ENCODE measurements at places on chromosomes 1 and 21. TPM values are rescaled to one million over a fixed set of nuclear protein-coding genes. Genes with fewer than 3 reads are reported as not detected.

- DNase-seq, result peak; percentile 45
Measured at GRCh38 chr1:115142616-115143015, 53.3 kb upstream of the TSPAN2 start.

DNA sequence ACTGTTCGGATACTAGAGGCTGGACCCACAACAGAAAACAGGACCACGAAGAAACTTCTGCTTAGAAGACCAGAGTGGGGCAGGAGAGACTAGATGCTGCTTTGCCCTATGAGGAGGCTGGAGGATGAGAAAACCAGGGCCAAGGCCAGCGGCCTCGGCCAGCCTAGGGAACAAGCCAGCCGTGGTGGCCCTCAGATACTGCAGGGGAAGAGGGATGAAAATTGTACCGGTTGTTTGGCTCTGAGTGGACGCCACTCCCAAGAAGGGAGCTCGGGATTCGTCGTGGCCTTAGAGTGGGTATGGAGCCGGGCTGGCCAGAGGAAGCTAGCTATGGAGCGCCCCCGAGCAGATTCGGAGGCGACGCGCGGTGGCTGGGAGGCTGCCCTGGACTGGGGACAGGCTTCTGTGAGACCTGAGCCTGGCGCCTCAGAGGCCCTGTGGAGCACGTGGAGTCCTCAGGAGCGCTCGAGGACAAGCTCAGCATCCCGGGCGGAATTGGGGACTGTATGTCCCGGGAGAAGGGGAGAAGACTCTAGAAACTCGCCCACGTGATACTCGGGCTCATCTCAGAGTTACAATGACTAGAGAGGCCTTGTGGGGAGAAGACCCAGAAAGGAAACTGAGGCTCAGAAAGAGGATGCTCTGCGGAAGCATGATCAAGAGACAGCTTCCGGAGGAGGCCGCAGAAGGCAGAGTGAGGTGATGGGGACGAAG, 2.8 kb downstream of the PRRX1 start:
- peak; percentile 31 for DNase-seq

DNA sequence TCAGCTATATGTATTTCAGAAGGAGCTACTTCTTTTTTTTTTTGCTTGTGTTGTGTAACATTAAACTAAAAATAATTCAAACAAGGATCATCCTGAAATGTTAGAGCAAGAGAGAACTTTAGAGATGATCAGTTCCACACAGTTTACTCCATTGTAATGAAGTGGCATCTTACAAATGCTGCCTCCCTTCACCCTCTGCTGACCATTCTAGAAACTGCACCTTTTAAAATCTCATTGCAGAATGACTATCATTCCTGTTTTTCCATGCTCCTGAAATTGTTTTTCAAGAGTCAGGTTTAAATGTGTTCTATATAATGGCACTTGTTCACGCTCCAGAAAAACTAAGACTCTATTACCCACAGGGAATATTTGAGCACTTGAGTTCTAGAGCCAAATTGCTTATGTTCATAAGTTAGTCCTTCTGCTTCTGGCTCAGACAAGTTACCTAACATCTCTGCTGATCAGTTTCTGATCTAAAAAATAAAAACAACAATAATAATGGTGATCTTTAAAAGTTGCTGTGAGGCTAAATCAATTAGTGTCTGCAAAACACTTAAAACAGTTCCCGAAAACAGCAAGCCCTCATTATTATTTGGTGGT, 21.5 kb upstream of the SLC44A5 start:
- no peak for DNase-seq

- DNase-seq, result no peak
Measured at GRCh38 chr1:244068567-244068966, 17.5 kb downstream of the ZBTB18 start.

- DNase-seq, result peak; percentile 34
Measured at GRCh38 chr1:58584082-58584895, 7.2 kb upstream of the TACSTD2 start.

- no peak for DNase-seq
Measured at GRCh38 chr1:97904534-97904933, 16.3 kb downstream of the DPYD start.

DNA sequence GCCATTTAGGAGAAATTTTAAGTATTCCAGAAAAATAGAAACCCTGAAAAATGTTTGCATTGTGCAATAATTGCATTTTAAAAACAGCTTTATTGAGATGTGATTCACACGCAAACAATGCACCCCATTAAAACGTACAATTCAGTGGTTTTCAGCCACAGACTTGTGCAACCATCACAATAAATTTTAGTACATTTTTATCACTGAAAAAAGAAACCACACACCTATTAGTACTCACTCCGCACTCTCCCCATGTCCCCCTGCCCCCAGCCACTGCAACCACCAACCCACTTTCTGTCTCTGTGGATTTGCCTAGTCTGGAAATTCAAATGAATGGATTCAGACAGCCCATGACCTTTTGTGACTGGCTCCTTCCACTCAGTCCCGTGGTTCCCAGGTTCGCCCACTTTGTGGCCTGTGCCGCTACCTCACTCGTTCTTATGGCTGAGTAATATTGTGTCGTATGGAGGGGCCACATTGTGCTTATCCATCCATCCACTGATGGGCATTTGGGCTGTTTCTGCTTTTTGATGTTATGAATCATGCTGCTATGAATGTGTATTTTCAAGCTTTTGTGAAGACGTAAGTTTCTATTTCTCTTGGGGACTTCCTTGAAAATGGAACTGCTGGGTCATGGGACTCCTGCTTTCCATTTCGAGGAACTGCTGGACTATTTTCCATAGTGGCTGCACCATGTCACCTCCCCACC, 147.7 kb upstream of the ARHGEF16 start:
- DNase-seq, result no peak

DNA sequence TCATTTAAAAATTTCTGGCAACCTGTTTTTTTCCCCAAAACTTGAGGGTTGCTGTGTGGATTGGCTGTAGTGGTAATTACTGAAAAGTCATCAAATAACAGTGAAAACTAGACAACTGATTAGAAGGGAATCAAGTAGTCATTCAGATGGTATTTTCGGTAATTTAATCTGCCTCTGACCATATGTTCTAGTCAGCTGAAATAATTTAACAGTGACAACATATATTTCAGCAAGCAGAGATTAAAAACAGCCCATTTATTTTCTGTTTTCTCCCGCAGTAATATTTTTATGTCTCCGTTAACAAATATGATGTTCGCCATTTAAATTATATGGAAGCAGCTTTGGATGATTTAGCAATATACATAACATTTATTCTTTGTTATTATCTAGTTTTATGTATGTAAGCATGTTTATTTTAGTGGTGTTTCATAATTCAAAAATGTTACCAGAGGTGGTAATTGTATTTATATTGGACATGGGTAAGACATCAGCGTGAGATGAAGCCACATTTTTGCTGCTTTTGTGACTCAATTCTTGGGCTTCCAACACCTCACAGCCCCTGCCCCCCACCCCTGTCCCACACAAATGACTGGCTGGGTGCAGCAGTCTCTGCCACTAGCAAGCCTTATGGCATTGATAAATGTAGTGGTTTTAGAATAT, 104.4 kb downstream of the GALNT2 start:
- no peak for DNase-seq

DNA sequence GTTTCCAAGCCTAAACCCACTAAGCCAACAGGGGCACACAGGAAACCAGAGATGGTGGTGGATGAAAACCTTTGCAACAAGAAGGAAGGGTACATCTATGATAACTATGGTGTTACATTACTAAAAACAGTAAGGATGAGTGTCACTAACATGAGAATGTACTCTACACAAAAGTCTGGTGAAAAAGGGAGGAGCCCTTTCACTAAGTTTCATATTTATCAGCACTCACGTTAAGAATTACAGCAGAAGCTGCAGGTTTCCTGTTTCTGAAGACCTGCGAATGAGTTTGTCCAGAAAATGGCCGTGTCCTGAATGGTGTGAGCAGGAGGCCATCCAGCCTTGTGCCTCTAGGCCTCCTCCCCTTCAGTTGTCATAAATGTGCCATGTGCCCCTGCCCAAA, 17.8 kb downstream of the ABCG1 start:
- no peak for DNase-seq

DNA sequence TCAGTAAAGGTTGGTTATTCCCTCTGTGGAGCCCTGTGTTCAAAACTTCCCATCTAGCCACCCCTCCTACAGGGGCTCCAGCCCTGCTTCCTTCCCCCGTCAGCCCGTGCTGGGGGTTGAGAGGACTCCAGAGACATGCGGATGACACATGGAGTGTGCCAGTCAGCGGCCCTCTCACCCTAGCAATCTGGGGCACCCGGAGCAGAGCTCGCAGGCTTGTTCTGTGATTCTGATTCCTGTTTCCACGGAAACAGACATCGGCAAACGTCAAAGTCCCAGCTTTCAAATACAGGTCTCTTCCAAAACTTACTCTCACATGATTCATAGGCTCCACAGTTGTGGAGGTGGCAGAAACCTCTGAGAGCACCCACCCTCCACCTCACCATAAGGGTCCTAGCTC, 9.8 kb upstream of the SSBP3 start:
- no peak for DNase-seq

- DNase-seq, result no peak
Measured at GRCh38 chr1:231856426-231856825, 229.8 kb downstream of the DISC1 start.

DNA sequence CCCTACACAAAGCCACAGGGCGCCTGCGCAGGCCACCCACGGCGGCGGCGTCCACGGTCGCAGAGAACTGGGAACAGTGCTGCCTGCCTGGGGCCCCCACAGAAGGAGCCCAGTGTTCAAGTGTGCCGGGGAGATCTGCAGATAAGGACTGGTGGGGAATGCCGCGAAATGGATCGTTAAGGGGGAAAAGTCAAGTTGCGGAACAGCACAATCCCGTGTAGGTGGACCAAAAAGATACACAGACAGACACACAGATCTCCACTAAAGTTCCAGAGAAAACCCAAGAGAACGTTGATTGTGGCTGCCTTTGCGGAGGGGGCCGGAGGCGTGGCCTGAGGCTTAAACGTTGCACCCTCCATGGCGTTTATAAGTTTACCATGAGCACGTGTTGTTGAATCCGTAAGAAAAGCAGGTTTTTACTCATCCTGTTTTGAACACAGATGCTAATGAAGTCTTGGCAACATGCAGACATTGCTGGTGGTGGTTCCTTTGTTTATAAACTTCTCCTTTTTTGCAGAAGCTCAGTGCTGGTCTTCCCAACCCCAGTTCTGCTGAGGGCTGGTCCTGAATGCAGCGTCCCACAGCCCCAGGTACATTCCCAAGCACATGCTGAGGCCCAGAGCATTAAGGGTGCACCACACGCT, 4.1 kb downstream of the SPATC1L start:
- no peak for DNase-seq

GRCh38 chr1:175209493-175209921, 16.9 kb upstream of the KIAA0040 start:
- DNase-seq, result no peak

GRCh38 chr1:84603941-84604830, 29.9 kb upstream of the CTBS start:
- DNase-seq, result peak; percentile 38

DNA sequence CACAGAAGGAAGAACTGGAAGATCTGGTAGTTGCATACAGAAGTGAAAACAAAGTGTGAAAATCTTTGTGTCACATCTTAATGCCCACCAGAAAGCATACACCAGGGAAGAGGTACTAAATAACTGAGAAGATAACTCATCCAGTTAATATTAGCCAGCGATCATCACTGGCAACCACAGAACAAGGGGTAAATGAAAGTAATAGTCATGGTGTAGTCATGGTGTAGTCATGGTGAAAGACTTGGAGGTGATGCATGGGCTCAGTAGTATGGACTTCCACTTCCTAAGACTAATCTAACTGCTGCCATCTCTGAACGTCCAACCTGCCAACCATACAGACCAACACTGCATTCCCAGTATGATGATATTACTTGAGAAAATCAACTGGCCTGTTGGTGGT, 481.2 kb upstream of the NR5A2 start:
- no peak for DNase-seq

DNA sequence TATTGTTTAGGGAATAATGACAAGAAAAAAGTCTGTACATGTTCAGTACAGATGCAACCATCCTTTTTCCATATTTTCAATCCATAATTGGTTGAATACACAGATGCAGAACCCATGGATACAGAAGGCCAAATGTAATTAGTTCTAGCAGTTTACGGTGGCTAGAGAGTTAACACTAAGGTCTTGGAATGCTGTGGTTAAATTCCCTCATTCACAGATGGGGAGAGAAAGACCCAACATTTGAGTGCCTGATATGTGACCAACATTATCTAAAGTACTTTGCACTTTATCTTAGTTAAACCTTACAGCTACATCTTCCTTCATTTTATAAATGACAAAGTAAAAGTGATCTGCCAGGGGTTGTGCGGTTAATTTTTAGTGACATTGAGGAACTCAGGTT, 5.3 kb downstream of the SCMH1 start:
- no peak for DNase-seq

DNA sequence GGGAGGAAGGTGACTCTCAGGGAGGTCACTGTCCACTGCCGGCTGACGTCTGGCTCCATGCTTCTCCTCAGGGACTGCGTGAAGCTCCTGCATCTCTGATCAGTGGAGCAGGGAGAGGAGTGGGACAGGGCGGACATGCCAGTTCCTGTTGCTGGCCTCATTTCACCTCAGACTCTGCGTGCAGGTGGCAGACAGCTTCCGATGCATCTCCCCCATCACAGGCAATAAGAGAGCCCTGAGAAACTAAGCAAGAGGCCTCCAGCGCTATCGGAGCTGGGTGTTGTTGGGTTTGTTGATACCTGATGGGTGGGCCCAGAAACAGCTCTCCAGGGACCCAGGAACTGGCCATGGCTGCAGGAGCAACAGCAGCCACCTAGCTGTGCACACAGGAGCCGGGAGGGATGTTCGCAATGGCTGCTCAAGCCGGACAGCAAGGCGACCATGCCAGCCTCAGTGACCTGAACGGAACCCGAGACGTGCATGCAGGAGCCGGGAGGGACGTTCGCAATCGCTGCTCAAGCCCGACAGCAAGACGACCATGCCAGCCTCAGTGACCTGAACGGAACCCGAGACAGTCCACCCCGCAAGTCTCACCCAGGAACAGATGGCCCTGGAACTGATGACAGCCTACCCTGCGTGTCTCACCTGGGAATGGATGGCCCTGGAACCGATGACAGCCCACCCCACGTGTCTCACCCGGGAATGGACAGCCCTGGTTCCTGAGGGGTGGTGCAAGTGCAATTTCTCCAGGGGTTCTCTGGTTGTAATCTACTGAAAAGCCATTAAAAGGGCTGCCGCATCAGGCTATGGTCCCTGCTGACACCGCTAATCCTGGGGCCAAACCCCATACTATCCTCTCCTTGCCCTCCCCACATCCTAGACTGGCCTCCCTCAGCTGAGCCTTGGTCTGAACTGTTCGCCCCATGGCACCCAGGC, 14.2 kb upstream of the PCBP3 start:
- no peak for DNase-seq

NDC1 gene
- 6.7 TPM for total RNA-seq

DNAH14 gene
- total RNA-seq, result 5.5 TPM

CCDC17 gene
- total RNA-seq, result 0.64 TPM

CFAP141 gene
- not detected for total RNA-seq

CYP4A11 gene
- total RNA-seq, result not detected

ERO1B gene
- total RNA-seq, result 8.6 TPM

OR10R2 gene
- total RNA-seq, result not detected

SH2D5 gene
- total RNA-seq, result not detected

All from left ventricle myocardium superior (tissue), 1 donor.